Activated T-cell treated with anti-CD3 and anti-CD28 coated beads, Interleukin-2, amount 50 U/mL, for 72 hours (primary cell): ENCODE measurements at places on chromosomes 16 and 17. TPM values are rescaled to one million over a fixed set of nuclear protein-coding genes. Genes with fewer than 3 reads are reported as not detected.

Gene CES3
- 11.5 TPM for total RNA-seq

Gene TNK1
- total RNA-seq = 6.5 TPM

Gene C16orf96
- total RNA-seq = 0.55 TPM

Gene ACSM5
- total RNA-seq = not detected

Gene DNAI2
- total RNA-seq = 1.4 TPM

Gene KRT12
- total RNA-seq = not detected

DNA sequence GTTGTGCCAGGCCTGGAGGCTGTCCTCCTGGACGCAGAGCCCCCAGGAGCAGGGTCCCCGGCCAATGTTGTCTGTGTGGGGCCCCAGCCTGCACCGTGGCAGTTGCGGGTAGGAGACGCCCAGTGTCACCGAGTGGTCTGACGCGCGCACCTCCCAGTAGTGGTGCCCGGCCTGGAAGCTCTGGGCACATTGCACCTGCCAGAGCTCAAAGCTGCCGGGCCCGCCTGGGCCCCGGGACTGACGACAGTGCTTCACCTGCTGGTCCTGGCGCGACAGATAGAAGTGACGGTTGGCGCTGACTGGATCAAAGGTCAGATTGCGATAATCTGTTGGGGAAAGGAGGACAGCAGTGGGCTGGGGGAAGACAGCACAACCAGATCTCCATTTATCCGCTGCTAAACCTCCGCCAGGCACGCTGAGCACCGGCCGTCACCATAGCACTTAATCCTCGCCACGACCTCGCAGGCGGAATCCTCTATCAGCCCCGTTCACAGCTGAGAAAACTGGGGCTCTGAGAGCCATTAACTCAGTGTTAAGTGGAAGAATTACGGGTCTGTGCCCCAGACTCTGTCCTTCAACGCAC is 5.6 kb downstream of the TRIM65 start:
- H3K27ac ChIP-seq = no peak overlapping the region
- no peak overlapping the region for H3K4me3 ChIP-seq

GRCh38 chr17:78679495-78680395 is 102.3 kb downstream of the CYTH1 start:
- H3K36me3 ChIP-seq = peaks cover 14% of the 10 kb centered on the region
- no peaks in the 10 kb centered on the region for H3K27me3 ChIP-seq
- no peak overlapping the region for H3K4me3 ChIP-seq
- peak overlapping the region; percentile 8 for H3K27ac ChIP-seq

GRCh38 chr16:2357331-2357730 is 16.8 kb upstream of the ABCA3 start:
- H3K4me3 ChIP-seq = no peak overlapping the region
- H3K36me3 ChIP-seq = peaks cover 2% of the 10 kb centered on the region
- no peak overlapping the region for H3K27ac ChIP-seq
- DNase-seq = no peak
- H3K27me3 ChIP-seq = peaks cover 46% of the 10 kb centered on the region
- H3K4me1 ChIP-seq = no peaks in the 10 kb centered on the region
